ENCODE measurements at places on chromosomes 5 and 9.

- DNase-seq = no peak
These were observed 356.8 kb downstream of the SPOCK1 start for GRCh38 chr5:137142346-137142745.

- no peak for DNase-seq
These were observed 146.6 kb downstream of the PIP5K1B start for GRCh38 chr9:68851657-68852056.

DNA sequence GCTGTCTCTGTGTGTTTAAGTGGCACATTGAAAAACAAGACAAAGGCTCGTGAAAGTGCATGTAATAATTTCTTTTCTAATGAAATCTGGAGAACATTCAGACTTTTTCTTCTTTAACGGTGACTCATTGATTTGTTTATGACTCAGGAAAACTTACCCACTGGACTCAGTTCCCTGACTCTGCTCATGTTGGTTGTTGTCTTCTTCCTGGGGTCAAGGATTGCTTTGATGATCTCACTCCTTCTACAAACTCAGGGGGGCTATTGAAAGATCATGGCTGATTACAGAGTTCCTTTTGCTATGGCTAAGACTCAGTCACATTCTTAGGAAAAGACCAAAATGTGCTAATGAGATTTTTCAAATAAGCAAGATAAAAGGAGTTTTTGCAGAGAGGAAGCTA is 141.1 kb upstream of the DAP start:
- DNase-seq = no peak

DNA sequence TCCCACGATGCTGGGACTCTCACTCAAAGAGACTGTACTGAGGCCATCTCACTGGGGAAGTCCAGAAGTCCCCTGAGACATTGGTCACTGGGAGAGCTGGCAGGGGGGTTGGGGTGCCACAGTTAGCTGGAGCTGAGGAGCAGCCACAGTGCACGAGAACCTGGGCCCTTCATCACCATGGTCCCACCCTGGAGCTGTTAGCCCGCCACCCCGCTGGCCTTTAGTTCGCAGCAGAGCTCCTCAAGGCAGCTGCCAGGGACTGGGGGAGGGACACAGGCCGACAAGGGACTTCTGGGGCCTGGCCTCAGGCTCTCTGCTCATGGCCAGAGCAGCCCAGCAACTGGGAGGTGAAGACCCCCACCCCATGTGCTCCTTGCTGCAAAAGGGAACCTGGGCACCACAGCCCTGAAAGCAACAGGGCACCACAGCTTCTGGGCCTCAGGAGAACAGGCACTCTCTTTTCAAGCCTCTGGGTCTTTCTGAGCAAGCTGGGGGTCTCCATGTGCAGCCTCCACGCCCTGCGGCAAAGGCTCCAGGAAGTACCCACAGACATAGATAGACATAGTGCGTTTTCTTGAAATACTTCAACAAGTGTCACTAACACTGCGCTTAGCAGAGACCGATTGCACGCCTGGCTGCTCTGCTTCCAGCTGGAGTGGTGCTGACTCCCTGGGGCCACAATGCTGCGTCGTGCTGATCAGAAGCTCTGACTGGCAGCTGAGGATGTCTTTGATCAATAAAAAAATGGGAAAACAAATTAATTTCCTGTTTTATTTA is 46.0 kb downstream of the VAV2 start:
- DNase-seq = no peak

DNA sequence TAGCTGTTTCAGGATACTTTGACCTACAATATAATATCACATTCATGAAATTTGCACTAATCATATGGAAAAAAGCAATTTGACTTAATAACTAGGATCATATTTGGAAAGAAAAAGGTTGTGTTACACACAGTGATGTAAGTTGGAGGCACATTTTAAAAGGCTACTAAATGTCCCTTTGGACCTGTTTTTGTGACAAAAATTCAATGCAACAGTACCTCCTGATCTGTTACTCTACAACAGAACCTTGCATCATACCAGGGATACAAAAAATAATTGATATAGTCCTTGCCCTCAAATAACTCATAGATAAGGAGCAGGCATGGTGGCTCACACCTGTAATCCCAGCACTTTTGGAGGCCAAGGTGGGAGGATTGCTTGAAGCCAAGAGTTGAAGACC is 67.1 kb downstream of the BAAT start:
- DNase-seq = no peak

DNA sequence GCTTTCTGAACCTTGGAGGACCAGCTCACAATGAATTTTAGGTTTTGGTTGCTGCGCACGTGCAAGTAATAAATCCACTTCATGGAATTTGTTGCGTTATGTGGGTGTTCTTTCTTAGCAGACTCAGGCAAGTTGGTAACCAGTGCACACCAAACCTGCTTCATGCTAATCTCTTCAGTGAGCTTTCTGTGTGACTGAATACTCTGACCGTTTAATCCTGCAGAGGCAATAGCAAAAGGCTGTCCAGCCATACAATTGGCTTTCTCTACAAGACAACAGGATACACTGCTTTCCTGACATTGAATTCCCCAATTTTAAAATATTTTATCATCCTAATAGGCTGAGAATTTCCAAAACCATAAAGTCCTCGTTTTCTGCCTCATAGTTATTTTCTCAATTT is 10.3 kb downstream of the UGT3A2 start:
- DNase-seq = no peak

- DNase-seq = no peak
These were observed 3.2 kb upstream of the ANKHD1 start for GRCh38 chr5:140398379-140398811.

GRCh38 chr9:16398691-16399090 is 471.8 kb downstream of the BNC2 start:
- no peak for DNase-seq

DNA sequence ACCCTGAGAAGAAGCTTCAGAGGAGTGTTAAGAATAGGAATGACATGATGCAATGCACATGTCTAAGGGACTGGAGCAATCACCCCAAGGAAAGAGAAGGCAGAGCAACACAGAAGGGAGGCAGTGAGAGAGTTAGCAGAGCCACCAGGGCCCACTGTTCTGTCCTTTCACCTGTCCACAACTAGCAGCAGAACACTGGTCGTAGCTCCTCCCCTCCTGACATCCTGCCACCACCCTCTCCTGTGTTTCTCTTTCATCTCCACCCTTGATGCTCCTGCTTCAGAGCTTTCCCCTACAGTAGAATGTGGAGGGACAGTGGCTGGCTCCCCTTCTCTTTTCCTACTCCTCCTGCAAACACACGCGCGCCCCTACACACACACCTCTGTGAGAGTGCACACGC is 483.4 kb upstream of the KIF2A start:
- no peak for DNase-seq

GRCh38 chr9:38393128-38393796 is 760 bp downstream of the ALDH1B1 start:
- DNase-seq = no peak

- DNase-seq = no peak
These were observed 249.8 kb upstream of the PRDM9 start for GRCh38 chr5:23257656-23258055.

DNA sequence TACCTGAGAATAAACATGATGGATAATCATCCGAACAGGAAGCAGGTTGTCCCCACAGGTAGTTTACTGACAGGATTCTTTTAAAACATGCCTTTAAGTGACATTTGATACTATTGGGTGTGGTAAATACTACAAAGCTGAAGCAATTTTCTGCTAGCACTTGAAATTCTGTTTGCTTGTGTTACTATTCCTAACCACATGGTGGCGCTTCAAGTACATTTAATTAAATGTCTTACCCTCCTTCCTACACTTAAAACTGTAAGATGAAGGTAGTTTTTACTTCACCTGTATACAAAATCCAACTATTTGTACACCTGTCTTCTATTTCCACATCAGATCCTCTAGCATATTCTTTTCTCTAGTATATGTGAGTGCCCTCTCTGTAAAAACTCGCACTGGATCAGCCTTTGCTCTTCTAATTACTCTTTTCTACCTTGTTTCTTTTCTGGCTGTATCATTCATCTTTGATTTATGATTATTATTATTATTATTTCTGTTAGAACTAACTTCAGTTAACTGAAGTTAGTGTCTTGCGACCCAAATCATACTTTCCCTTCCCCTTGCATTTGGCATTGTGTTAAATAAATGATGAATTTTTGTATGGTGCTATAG is 18.4 kb downstream of the SLC25A46 start:
- peak; percentile 3 for DNase-seq

DNA sequence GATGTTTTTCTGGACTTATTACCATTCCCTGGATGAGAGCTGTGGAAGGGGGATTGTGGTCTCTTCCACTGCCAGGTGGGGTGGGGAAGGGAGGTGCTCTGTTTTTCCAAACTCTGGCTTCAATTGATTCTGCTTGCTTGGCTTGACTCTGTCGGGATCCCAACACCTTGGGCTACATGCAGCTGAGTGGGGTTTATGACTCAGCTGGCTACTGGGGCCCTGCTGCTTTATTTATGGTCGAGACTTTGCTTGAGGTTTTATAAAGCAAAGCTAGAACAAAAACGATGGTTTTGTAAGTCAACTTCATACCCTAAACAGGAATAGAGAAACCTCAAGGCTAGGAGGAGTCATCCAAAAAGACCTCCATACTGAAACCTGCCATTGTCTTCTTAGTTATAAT is 76.3 kb downstream of the AOPEP start:
- DNase-seq = no peak

GRCh38 chr9:109477258-109478050 is 20.7 kb downstream of the PTPN3 start:
- DNase-seq = no peak

DNA sequence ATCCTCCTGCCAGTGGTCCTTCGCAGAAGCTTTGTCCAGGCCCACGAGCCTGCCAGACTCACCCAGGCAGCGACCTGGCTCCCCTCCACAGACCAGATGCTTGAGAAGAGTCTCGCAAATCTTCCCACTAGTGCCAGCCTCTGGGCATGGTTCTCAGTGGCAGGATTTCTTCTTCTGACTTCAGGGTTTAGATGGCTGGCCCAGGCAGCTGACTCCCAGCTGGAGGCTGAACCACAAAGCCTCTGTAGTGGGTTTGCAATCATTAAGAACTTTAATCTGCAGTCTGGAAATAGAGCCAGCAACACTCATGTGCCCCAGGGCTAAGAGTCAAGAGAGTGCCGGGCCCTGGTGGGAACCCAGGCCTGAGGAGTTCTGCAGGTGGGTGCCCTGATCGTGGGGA is 90.6 kb upstream of the ICE1 start:
- no peak for DNase-seq

- DNase-seq = no peak
These were observed 47.1 kb upstream of the FYB1 start for GRCh38 chr5:39266442-39266841.

DNA sequence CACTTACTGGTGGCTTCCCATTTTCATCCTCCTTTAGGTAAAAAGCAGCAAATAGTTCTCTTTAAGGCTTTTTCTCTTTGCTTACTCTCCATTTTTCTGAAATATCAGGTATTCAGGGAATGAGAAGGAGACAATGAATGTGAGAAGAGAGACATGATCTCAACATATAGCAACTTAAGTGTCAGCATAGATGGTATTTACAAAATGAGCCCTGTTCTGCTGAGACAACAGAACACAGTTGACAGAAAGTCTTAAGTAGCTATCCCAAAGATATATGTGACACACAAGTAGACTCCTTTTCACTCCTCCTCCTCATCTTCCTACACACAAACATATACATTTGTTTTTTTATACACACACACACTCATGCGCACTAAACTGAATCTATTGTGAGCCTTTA is 649.3 kb upstream of the WWC1 start:
- no peak for DNase-seq

- DNase-seq = no peak
These were observed 2176.8 kb upstream of the C9orf72 start for GRCh38 chr9:29750062-29750461.

DNA sequence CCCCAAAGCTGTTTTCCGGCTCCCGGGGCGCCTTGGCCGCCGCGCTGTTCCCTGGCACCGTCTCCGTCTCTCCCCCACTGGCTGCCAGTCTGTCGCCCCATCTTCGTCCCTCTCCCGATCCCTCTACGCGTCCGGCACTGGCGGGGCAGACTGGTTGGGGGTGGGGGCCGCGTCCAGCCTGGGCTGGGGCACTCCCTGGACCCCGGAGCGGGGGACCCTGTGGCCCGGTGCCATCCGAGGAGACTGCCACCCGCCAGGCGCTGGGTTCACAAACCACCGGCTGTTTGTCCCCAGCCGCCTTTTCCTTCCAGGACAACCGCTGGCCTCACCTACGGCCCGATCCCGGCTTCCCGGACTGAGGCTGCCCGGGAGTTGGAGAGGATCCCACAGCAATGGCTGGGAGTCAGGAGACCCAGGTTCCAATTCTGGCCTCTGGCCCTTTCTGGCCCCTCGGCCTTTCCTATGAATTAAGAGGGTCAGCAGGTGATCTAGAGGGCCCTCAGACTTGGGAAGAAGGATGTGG is 1.0 kb upstream of the FIBCD1 start:
- no peak for DNase-seq

GRCh38 chr9:72557549-72557948 is 36.1 kb downstream of the TMC1 start:
- DNase-seq = peak; percentile 24

DNA sequence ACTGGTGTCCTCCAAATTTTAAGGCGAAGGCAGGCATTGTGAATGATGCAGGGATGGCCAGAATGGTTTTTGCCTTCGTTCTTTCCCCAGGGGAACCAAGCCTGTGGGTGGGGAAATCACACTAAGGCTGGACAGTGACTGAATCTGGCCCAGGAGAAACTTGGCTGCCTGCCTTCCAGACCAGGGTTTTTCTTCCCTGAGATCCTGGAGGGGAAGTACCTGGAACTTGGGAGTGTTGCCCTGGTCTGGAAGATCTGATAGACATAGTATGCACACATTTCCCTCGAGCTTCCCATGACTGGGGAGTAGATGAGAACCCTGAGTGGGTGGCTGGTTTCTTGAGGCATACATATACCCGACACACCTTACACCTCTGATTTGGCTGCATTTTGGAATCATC is 664 bp upstream of the IL11RA start:
- DNase-seq = no peak

DNA sequence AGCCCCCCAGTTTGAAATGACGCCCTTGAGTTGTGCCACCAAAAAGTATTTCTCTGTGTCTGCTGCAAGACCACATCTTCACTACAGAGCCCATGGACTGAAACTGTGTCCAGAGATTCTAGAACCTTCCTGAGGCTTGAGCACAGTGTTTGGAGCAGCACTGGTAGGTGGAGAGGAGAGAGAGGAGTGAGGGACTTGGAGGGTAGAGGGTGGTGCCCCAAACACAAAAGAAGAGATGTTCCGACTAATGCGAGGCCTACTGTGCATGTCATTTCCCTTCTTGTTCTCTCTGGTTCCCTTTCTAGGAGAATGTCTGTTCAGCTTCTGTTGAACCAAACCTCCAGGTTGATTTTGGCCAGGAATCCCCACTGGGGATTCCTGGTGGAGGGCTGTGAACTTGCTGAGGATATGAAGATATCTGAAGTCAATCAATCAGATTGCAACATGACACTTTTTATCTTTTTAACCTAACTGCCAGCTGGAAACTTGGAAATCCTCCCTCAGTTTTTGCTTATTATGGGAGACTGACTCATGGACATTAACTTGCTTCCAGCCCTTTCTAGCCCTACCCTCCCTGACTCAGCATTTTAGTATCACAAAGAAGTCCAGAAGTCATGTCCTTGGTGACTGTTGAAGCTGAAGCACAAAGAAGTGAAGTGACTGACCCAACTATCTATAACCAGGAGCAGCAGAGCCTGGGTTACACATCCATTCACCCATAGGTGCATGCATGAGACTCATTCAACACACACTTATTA is 154.5 kb downstream of the NR3C1 start:
- DNase-seq = no peak

GRCh38 chr5:56060276-56061110 is 65.7 kb upstream of the IL6ST start:
- DNase-seq = no peak

GRCh38 chr9:107504585-107505455 is 15.3 kb upstream of the KLF4 start:
- DNase-seq = no peak

- DNase-seq = no peak
These were observed 385.3 kb upstream of the WWC1 start for GRCh38 chr5:167905919-167906853.
